ENCODE measurements at places on chromosomes 3 and 15.

- no peak for DNase-seq
Observed at GRCh38 chr3:28743831-28744230, 395.2 kb upstream of the AZI2 start.

GRCh38 chr3:136385457-136385856 lies 135.3 kb downstream of the PCCB start:
- DNase-seq = no peak

- no peak for DNase-seq
Observed at GRCh38 chr3:173983343-173983742, 585.8 kb downstream of the NLGN1 start.

DNA sequence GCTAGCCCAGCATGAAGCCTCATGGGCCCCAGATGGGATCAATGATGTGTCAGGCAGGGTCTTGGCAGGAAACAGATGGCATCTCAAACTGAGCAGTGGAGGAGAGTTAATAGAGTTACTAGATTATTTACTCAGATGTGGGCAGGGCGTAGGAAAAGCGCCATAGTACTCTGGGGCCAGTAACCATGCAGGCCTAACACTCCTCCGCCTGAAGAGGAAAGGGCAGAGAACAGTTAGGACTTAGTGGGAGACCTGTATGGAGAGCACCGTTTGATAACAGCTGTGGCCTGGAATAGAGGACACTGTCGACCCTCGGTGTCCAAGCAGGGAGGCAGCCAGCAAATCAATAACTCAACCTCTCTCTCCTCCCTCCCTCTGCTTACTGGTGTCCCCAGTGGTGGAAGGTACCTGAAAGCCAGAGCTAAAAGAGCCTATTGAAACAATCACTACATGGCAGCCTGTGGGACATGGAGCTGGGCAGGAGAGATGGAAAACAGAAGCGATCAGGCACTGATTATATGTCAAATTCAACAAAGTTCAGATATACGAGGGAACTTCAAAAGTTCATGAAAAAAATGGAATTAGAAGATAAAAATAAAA lies 111.4 kb upstream of the CCNL1 start:
- no peak for DNase-seq

DNA sequence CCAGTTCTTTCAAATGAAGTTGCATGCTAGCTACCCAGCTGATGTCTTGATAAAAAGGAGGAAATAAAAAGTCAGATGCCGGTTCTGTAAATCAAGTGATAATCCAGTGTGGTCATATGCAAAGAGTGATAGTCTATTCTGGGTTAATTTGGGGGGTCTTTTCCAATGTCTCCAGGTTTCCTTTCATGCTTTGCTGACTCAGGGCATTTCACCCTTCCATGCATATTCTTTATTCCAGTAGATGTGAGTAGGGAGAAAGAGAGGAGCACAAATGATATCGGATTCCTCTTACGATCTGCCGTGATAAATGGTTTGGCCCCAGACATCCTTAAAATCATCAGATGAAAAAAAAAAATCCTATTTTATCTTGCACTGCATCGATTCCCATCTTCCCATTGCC lies 60.8 kb downstream of the ADAMTS9 start:
- no peak for DNase-seq

DNA sequence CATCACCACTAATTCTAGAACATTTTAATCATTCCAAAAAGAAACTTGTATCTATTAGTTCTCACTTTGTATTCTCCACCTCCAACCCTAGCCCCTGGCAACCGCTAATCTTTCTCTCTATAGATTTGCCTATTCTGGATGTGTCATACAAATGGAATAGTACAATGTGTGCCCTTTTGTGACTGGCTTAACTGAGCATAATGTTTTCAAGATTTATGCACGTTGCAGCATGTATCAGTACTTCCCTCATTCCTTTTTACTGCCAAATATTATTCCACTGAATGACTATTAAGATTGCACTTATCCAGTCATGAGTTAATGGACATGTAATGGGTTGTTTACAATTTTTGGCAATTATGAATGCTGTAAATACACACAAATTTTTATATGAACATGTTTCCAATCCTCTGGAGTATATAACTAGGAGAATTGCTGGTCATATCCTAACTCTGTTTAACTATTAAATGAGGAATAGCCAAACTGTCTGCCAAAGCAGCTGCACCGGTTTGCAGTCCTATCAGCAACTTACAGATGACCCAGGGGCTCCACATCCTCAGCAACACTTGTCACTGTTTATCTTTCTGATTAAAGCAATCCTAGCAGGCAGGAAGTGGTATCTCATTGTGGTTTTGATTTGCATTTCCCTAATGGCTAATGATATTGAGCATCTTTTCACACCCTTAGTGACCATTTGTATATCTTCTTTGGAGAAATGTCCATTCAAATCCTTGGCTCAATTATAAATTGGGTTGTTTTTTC lies 42.9 kb downstream of the DCUN1D1 start:
- DNase-seq = no peak

DNA sequence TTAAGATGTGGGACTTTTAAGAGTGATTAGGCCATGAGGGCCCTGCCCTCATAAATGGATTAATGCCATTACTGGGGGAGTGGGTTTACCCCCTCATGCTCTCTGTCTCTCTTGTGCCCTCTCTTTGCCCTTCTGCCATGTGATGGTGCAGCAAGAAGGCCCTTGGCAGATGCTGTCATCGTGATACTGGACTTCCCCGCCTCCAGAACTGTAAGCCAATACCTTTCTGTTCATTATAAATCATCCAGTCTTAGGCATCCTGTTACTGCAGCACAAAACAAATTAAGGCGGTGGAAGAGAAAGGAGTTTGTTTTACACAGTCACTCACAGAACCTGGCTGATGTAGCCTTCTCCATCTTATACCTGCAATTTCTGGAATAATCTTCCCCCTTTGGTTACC lies 360.3 kb upstream of the TBL1XR1 start:
- no peak for DNase-seq

DNA sequence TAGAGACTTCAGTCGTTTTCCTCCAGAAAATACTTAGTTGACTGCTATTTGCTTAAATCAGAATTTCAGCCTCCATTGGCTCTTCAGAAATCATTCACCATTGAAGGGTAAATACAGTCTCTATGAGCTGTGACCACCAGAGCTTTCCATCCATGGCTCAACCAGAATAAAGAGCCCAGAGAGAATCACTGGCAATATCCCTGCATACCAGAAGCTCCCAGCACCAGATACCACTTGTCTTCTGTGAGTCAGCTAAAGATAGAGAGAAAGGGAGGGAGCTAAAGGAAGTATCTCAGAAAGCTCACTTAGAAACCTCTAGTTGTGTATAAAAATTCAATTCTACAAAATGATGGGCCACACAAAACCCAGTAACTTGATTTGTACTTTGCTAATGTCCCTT lies 115.2 kb upstream of the TMCO5A start:
- DNase-seq = no peak

DNA sequence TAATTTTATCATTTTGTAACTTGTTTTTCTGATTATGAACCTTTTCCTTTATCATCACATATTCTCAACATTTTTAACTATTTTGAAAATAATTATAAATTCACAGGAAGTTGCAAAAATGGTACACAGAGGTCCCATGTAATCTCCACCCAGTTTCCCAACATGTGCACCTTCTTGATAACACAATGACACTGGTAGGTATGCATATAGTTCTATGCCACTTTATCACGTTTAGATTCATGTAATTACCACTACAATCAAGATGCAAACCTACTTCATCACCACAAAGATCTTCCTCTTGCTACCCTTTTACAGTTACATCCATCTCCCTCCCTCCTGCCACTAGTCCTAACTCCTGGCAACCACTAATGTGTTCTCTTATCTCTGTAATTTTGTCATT lies 413.9 kb downstream of the SHQ1 start:
- no peak for DNase-seq

- DNase-seq = no peak
Observed at GRCh38 chr15:81410318-81410753, 36.3 kb upstream of the TMC3 start.

- no peak for DNase-seq
Observed at GRCh38 chr3:99633887-99634558, 4.4 kb upstream of the COL8A1 start.

Measured in stimulated activated CD8-positive, alpha-beta memory T cell treated with anti-CD3 and anti-CD28 coated beads, Interleukin-7, amount 100 ng/mL, for 4 hours (primary cell).